Stimulated activated CD4-positive, alpha-beta T cell treated with anti-CD3 and anti-CD28 coated beads, Interleukin-4, amount 100 ng/mL, for 4 hours (primary cell): ENCODE measurements at places on chromosomes 1 and 21.

GRCh38 chr21:45336870-45337269 is 49.2 kb upstream of the POFUT2 start:
- DNase-seq: no peak

- no peak for DNase-seq
These were observed 9.1 kb upstream of the SYTL1 start for GRCh38 chr1:27332536-27333281.

DNA sequence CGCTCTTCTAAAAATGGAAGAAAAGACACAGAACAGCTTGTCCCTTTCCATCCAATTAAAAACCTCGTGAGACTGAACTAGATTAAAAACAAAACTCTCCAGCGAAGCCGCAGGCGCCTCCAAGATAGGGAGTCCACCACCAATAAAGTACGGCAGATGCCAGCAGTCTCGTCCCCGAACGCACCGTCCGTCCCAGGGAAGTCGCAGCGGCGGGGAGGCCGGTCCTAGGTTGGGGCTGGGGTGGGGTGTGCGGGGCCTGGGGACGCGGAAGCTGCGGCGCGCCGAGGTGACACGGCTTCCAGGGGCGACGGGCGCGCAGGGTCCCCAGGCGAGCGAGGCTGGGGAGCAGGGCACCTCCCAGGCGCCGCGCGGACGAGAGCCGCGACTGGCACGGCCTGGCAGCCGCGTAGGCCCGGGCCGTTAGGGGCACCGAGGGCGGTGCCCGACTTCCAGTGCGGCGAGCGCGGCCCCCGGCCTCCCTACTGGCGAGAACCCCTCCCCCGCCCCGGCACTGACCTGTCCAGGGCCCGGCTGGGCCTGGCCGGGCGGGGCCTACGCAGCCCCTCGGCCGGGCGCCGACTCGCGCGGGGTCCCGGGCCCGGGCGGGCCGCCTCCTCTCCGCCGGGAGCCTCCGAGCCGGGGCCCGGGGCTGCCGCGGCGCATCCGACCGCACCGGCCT is 28.3 kb upstream of the A3GALT2 start:
- peak; percentile 27 for DNase-seq

GRCh38 chr1:19988267-19989006 is 9.0 kb upstream of the PLA2G2A start:
- no peak for DNase-seq

DNA sequence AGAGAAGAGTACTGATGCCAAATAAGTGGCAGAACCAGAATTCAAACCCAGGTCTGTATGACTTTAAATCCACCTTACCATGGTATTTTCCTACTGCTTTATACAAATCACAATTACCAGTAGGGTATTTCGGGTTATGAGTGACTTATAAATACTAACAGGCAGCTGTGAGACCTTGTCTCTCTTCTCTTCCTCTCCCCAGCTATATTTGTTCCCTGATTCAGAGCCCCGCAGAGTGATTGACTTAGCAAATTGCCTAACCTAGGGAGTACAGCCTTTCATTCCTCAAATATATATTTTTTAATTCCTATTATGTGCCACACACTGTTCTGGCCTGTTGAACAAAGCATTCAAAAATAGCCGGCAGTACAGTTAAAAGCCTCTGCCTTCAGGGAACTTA is 168.0 kb downstream of the CLEC20A start:
- no peak for DNase-seq

GRCh38 chr1:18511149-18511873 is 30.6 kb downstream of the KLHDC7A start:
- no peak for DNase-seq

- no peak for DNase-seq
These were observed 270.7 kb upstream of the CSF3R start for GRCh38 chr1:36753451-36753850.

DNA sequence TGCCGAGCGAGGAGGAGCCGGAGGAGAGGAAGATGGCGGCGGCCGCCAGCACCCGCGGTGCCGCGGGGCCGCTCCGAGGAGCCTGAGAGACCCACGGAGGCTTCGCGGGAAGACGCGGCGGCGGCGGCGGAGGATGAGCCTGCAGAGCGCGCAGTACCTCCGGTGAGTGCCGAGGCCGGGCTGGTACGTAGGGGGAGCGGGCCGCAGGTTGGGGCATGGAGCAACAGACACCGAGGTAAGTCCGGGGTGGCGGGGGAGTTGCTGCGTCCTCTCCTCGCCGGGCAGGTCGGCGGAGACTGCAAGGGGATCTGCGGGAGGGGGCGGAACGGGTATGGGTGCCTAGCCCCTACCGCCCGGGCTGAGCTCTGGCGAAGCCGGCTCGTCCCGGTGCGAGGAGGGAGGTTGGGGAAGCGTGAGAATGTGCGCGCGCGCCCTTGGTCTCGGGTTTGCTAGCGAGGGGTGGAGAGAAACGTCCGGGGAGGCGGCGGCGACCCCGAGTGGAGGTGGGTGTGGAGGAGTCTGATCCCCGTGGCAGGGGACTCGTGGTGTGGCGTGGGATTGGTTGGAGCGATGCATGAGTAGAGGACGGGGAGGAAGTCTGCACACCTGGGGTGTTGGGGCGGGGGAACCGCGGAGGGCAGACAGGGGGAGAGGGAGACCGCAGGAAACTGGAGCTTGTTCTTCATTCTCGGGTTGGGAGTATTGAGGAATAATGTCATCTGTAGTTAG is at the start of gene SMG7:
Gene SMG7, plus strand, starts transcription at position 12 of the 729 bp plus-strand sequence. Its CDS starts 122 bp downstream, at position 134.
- DNase-seq: peak; percentile 51

DNA sequence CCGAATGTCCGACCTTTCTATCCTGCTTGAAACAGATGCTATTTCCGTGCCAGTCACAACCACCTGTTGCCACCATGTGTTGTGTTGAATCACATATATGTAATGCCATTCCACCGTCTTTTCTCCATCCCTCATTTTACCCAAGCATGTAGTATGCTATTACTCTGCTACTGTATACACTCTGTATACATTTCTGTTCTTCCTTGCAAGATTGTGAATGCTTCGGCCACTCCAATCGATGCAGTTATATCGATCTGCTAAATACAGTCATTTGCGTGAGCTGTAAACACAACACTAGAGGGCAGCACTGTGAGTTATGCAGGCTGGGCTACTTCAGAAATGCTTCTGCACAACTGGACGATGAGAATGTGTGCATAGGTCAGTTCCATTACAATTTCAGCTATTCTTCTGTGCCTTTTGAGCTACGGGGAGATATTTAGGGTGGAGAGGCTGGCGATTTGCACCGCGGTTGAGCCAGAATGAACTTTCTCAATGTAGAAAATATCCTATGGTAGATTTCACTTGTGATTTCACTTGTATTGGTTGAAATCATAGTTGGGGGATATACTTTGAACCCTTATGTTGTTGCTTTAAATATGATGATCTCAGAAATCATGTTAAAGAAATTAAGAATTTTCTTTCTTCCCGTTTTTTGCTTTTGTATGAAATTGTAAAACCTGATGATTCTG is 289.8 kb downstream of the NTNG1 start:
- no peak for DNase-seq

GRCh38 chr1:169081503-169082123 is 24.9 kb upstream of the ATP1B1 start:
- no peak for DNase-seq

GRCh38 chr1:221435504-221435904 is 306.4 kb downstream of the DUSP10 start:
- no peak for DNase-seq

- no peak for DNase-seq
These were observed 24.9 kb upstream of the CDC42BPA start for GRCh38 chr1:227343206-227343605.

DNA sequence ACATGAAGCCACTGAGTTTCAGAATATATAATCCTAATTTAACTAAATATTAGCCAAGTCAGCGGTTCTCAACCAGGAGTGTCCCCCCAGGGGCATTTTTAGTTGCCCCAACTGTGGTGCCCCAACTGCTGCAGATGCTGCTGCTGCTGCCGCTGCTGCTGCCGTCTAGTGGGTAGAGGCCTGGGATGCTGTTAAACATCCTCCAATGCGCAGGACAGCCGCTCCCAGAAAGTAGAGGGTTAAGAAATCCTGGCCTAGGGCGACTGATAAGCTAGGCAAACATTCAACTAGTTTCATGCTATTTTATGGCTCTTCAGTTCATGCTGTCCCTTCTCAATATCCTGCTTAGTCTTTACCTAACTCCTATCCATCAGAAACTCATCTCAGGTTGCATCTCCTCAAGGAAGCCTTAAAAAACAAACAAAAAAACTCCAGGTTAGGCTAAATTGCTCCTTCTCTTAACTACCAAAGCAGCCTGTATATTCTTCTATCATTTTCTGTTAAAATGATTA is 9.9 kb upstream of the DCAF6 start:
- no peak for DNase-seq

DNA sequence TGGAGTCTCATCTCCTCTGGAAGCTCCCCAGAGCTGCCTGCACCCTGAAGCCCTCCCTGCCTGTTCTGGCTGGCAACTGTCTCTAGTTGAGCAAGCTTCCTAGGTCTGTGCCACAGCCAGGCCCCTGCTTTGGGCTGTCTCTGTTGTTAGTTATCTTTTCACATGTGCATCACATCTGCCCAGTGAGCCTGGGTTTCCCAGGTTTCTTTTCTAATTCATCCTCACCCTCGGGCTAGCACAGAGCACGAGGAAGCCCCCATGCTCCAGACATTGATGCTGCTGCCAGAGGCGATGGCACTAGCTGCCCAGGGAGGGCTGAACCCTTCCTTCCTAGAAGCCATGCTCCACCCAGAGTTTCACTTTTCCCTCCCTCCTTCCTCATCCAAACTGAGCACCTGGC is 27.2 kb downstream of the RASSF5 start:
- no peak for DNase-seq

DNA sequence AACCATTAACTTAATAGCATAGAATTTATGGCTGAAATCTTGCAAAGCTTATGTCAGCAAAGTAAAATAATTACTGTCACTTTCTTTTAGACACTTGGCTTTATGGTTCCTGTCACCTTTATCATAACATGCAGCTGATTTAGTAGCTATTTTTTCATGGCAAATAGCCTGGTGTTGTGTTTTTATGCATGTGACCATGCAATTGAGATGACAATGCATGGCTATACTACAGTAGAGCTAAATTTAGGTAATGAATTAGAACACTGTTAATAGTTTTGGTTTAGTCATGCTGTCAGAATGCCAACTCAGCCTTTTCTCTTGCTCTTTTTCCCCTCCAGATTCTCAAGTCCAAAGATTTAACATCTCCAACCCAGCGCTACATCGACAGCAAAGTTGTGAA is 88.6 kb downstream of the TGFB2 start:
- no peak for DNase-seq

- DNase-seq: no peak
These were observed 2.2 kb downstream of the CAMK1G start for GRCh38 chr1:209585672-209586071.

DNA sequence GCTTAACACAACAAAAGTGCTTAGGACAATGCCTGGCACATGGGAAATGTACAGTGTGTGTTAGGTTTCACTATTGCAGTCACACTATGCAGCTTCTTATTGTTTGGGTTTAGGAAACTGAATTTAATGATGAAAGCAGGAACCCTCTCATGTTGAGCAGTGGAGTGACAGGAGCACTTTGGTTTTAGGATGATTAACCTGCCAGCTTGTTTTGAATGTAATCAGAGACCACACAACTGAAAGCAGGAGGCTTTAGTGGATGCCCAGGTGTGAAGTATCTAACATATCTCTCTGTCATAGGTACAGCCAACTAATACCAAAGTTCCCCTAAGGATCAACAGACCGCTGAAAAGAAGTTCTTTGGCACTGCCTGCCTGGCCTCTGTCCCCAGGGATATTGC is 406.9 kb upstream of the USP24 start:
- DNase-seq: no peak

DNA sequence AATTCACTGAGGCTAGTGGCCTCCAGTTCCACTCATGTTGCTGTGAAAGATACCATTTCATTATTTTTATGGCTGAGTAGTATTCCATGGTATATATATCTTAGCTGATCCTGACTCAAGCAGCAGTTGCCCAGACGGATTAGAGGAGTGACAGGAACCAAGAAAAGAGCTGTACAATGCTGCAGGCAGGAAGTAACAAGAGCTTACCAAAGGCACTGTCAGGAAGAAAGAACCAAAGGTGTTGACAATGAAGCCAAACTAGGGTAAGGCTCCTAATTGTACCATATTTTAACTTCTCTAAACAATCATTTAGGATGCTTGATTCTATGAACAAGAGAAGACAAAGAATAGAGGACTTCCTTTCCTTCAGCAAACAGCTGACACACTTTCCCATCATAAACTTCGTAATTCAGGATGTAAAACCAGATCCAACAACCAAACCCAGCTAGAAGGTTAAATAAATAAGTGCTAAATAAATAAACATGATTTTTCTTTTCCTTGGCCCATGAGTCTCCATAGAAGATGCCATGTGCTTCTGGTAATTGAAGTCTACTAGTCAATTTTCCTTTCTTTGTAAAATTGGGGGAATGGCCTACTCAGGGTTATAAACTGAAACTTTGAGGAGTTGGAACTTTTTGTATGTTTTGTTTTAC is 248.2 kb upstream of the SGIP1 start:
- DNase-seq: no peak

- DNase-seq: no peak
These were observed 41.3 kb upstream of the ENAH start for GRCh38 chr1:225694151-225694603.

- DNase-seq: no peak
These were observed 59.6 kb upstream of the C1orf87 start for GRCh38 chr1:60133000-60133673.

GRCh38 chr1:177163844-177164379 is 600 bp downstream of the ASTN1 start:
- no peak for DNase-seq
